B cell (primary cell): ENCODE measurements at places on chromosomes 2 and 18. TPM values are rescaled to one million over a fixed set of nuclear protein-coding genes. Genes with fewer than 3 reads are reported as not detected.

SLC5A7 gene
- not detected in 2 replicates for total RNA-seq

ZBTB7C gene
- total RNA-seq, result not detected in 2 replicates

REEP1 gene
- not detected in 2 replicates for total RNA-seq

ZNF396 gene
- total RNA-seq, result 3.2 and 4.8 TPM in 2 replicates

FOXI3 gene
- total RNA-seq, result not detected in 2 replicates

FAP gene
- not detected in 2 replicates for total RNA-seq

CFAP65 gene
- total RNA-seq, result not detected in 2 replicates

IL1F10 gene
- total RNA-seq, result not detected in 2 replicates

FOXD4L1 gene
- total RNA-seq, result 0.32 and 0.81 TPM in 2 replicates

CD8B gene
- 0.46 TPM in 1 of 2 replicates, not detected in the other for total RNA-seq

CDK5R2 gene
- 0.12 TPM in 1 of 2 replicates, not detected in the other for total RNA-seq

ILKAP gene
- 98.6 and 102 TPM in 2 replicates for total RNA-seq

LBX2 gene
- 0.97 and 2.0 TPM in 2 replicates for total RNA-seq

TBR1 gene
- not detected in 2 replicates for total RNA-seq

PLEKHA3 gene
- total RNA-seq, result 29.3 and 37.7 TPM in 2 replicates

EML6 gene
- total RNA-seq, result 47.2 and 53.7 TPM in 2 replicates

CTAGE1 gene
- total RNA-seq, result not detected in 2 replicates

SMARCAL1 gene
- 46.7 and 50.7 TPM in 2 replicates for total RNA-seq

LIPG gene
- total RNA-seq, result not detected in 2 replicates

ANKRD30BL gene
- total RNA-seq, result not detected in 2 replicates

IFIH1 gene
- 54.8 and 59.7 TPM in 2 replicates for total RNA-seq

NYAP2 gene
- 0.15 and 0.17 TPM in 2 replicates for total RNA-seq

GPR75 gene
- 5.1 and 5.8 TPM in 2 replicates for total RNA-seq

IL36A gene
- not detected in 2 replicates for total RNA-seq

UGT1A5 gene
- total RNA-seq, result not detected in 2 replicates

MERTK gene
- 0.19 and 0.34 TPM in 2 replicates for total RNA-seq

EFEMP1 gene
- total RNA-seq, result not detected in 2 replicates

UCN gene
- 2.7 and 3.6 TPM in 2 replicates for total RNA-seq

OTX1 gene
- not detected in 2 replicates for total RNA-seq

TGFA gene
- not detected in 2 replicates for total RNA-seq

NT5C1B gene
- not detected in 2 replicates for total RNA-seq

RASGRP3 gene
- 67.5 and 70.7 TPM in 2 replicates for total RNA-seq

GPR35 gene
- 1.8 and 2.2 TPM in 2 replicates for total RNA-seq

MPV17 gene
- 103 and 111 TPM in 2 replicates for total RNA-seq

MGAT4A gene
- 28.9 and 32.7 TPM in 2 replicates for total RNA-seq

RELCH gene
- 76.0 and 77.9 TPM in 2 replicates for total RNA-seq

DNAH6 gene
- 1.9 TPM in 2 replicates for total RNA-seq

SERPINB12 gene
- not detected in 2 replicates for total RNA-seq

NAT8 gene
- total RNA-seq, result not detected in 2 replicates

REG3G gene
- not detected in 2 replicates for total RNA-seq

UBE2F gene
- total RNA-seq, result 56.6 and 57.6 TPM in 2 replicates

HJURP gene
- 0.42 and 0.73 TPM in 2 replicates for total RNA-seq

LCT gene
- 0.07 and 0.10 TPM in 2 replicates for total RNA-seq

IL18R1 gene
- 1.1 and 2.4 TPM in 2 replicates for total RNA-seq

DUSP28 gene
- 19.0 TPM in 2 replicates for total RNA-seq

APOB gene
- total RNA-seq, result 0.12 TPM in 1 of 2 replicates, not detected in the other

BOK gene
- total RNA-seq, result 0.10 TPM in 2 replicates

KLHL41 gene
- total RNA-seq, result 0.19 and 0.27 TPM in 2 replicates

SCN3A gene
- total RNA-seq, result 6.0 and 6.1 TPM in 2 replicates

DHRS9 gene
- 0.25 TPM in 1 of 2 replicates, not detected in the other for total RNA-seq
